GM23338 (cell line): ENCODE measurements at places on chromosomes 4 and X. TPM values are rescaled to one million over a fixed set of nuclear protein-coding genes. Genes with fewer than 3 reads are reported as not detected.
A peak's percentile ranks its signal among the peaks of the same experiment; 100 is the strongest.

DNA sequence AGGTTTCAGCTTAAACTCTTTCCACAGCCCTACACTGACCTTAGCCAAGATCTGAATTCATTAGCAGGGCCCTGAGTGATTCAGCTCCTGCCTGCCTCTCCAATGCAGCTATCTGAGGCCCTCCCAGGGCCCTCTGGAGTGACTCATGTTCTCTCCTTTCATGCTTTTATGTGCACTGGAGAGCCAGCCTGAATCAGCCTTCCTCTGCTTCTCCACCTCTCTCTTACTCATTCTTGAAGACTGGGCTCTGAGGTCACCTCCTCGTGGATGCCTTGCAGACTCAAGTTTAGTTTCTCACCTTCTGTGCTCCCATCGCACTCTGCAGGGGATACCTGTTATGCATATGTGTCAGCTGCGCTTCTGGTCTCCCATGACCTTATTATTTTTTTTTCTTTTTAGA, 3.1 kb upstream of the OCIAD2 start:
- DNase-seq: no peak

DNA sequence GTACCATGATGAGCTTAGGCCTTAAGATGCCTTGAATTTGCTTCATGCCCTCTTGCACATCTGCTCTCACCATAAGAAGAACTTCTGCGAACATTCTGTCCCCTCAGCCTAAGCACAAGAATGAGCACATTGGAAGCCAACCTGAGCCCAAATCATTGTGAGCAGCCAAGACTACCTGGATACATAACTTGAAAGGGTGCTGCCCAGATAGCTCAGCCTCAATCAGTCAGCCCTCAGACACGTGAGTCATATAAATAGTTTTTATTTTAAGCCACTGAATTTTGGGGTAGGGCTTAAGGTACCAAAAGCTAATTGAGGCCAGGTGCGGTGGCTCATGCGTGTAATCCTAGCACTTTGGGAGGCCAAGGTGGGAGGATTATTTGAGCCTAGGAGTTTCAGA, 27.5 kb upstream of the BBS12 start:
- no peak for DNase-seq

- no peak for DNase-seq
Measured at GRCh38 chrX:97564496-97564895, 680.8 kb downstream of the RPA4 start.

DNA sequence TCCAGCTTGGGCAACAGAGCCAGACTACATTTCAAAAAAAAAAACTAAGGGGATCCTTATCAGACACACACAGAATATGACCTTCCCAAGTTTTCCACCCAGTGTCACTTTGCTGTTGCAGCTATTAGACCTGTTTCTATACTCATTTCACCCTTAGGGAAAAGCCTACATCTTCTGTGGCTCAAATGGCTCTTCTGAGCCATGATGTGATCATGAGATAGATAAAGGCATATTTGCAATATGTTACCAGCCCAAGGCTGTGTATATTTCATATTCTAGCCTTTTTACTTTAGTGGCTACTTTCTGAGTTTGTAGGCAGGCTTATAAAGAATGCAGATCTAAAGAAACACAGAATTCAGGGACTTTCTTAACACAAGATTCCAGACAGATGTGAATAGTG, 19.3 kb downstream of the RS1 start:
- no peak for DNase-seq

DNA sequence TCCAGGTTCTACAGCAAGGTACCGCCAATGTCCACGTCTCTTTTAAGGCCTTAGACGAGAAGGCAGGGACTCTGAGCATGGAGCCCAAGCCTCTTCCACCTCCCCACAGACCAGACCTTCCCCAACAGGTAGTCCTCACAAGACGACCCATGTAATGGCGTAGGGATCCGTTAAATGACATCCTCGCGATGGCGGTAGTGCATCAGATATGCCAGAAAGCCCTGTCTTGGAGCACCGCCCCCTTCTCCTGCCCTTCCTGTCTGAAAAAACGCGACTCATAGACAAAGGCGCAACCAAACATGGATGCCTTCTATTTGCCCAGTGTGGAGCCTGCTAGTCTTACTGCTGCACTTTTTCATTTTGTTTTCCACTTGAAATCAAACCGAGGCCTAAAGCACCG, 185.4 kb downstream of the OR13H1 start:
- no peak for DNase-seq

- no peak for DNase-seq
Measured at GRCh38 chrX:12463873-12464272, 325.6 kb downstream of the FRMPD4 start.

DNA sequence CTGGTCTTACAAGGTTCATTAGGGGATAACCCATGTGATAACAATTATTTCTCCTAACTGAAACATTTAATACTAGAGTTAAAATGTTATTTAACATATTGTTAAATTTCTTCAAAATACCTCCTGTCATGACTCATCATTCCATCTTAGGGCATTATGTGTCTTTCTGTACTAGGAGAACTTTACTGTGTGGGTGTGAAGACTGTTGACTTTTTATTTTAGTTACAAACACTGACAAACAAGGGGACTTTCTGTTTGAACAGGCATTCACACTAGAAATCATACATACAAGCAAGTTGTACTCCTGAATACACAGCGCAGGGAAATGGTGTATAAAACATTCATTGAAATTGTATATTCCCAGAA, 175.9 kb downstream of the FBXW7 start:
- no peak for DNase-seq

- DNase-seq: peak; percentile 14
Measured at GRCh38 chr4:140056015-140056414, 98.0 kb downstream of the MAML3 start.

The SLC26A1 gene
- 0.10 and 0.16 TPM in 2 replicates for total RNA-seq
